MG63 (cell line): ENCODE measurements at places on chromosomes 7 and 10. TPM values are rescaled to one million over a fixed set of nuclear protein-coding genes. Genes with fewer than 3 reads are reported as not detected.

DNA sequence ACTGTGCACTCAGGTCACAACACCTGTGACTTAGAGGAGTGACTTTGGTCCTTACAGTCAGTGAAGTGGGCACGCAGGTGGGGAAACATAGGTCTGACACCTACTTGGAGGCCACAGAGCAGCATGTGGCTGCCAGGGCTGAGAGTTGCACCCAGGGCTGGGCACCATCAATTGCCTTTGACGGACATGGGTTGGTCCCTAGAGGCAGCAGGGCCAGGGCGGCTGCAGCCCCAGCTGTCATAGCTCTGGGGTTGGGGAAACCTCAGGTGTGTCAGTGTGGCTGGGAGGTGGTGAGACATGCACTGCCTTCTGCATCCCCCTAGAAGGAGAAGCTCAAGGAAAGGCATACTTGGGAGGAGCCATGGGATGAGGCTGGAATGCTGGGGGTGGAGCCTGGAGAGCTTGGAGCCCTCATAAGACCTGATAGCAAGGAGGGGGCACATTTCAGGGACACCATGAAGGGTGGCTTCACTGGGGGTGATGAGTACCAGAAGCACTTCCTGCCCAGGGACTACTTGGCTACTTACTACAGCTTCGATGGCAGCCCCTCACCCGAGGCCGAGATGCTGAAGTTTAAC is at the start of gene INMT:
Gene INMT, plus strand, starts transcription at position 440 of the 578 bp plus-strand sequence. Its CDS starts 16 bp downstream, at position 456.
- no peak for DNase-seq

The IFIT1 gene
- total RNA-seq, result 40.8 and 44.7 TPM in 2 replicates

GRCh38 chr7:135111379-135111778 is 36.5 kb upstream of the TMEM140 start:
- DNase-seq, result no peak

- DNase-seq, result no peak
Measured at GRCh38 chr10:71432101-71432905, 35.6 kb downstream of the CDH23 start.

- no peak for DNase-seq
Measured at GRCh38 chr10:11113156-11113555, 95.5 kb downstream of the CELF2 start.

The SAP25 gene
- not detected in 2 replicates for total RNA-seq

GRCh38 chr7:12687718-12688171 is 312 bp downstream of the ARL4A start:
- no peak for DNase-seq

- no peak for DNase-seq
Measured at GRCh38 chr7:75614401-75614800, 122.3 kb downstream of the SPDYE5 start.
